ENCODE measurements at places on chromosomes 11 and 22. TPM values are rescaled to one million over a fixed set of nuclear protein-coding genes. Genes with fewer than 3 reads are reported as not detected.

- peak; percentile 64 for DNase-seq
Observed at GRCh38 chr22:20436307-20436767, 1.3 kb downstream of the SCARF2 start.

GRCh38 chr11:82046778-82047177 lies 686.9 kb downstream of the FAM181B start:
- no peak for DNase-seq

GRCh38 chr11:113896156-113896879 lies 8.3 kb upstream of the HTR3B start:
- DNase-seq: no peak

Gene ASCL2
- polyA plus RNA-seq: 2.5 TPM

Gene OR51I1
- not detected for polyA plus RNA-seq

- no peak for DNase-seq
Observed at GRCh38 chr22:36347094-36347493, 40.7 kb downstream of the MYH9 start.

DNA sequence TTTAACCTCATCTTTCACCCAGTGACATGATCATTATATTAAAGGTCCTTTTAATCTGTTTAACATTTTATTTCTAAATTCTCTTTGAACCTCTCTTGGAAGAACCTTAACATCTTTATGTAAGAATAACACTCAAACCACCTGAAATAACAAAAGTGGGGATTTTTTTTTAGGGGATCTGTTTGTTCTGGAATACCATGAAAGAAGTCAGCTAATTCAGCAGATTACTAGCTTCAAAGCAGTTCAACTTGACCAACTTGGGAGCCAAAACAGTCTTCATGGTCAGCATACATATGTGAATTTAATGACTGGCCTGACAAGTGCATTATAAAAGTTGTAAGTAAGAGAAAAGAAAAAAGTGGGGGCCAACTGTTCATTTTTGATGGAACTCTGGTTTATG lies 52.3 kb downstream of the CCDC34 start:
- DNase-seq: no peak

Gene MS4A7
- polyA plus RNA-seq: 6.8 TPM

GRCh38 chr11:19714022-19714386 lies 1.4 kb downstream of the NAV2 start:
- no peak for DNase-seq

DNA sequence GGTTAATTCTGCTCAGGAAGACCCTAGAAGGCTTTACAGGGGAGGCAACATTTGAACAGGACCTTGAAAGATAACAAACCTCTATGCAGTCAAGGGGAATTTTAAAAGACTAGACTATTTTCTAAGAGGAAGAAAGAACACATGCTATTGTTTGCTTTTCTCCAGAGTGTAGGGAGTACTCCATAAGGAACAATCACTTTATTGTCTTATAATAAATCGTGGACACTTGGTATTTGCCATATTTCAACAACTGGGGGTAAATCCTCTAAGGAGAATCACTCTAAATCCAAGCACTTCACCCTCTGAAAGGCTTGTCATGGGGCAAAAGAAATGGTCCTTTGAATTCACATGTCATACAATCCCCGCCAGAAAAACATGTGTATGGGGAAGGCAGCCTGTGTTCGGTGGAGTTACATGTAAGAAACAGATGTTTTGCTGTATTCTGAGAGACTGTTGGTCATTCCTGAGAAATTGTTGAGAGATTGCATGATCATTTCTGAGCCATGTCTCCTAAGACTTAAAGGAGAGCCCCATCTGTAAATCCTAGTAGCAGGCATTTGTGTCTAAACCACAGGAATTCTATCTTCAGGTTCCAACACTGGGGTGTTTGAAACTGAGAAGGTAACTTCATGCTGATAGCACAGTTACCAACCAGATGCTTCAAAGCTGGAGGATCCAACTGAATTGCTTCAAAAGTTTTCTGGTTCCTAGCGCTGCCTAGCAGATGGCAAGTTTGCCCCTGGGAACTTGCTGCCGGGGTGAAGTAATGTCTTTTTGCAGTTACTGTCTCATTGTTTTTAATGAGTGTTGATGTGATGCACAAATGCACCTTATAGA lies 66.8 kb downstream of the FZD4 start:
- DNase-seq: no peak

DNA sequence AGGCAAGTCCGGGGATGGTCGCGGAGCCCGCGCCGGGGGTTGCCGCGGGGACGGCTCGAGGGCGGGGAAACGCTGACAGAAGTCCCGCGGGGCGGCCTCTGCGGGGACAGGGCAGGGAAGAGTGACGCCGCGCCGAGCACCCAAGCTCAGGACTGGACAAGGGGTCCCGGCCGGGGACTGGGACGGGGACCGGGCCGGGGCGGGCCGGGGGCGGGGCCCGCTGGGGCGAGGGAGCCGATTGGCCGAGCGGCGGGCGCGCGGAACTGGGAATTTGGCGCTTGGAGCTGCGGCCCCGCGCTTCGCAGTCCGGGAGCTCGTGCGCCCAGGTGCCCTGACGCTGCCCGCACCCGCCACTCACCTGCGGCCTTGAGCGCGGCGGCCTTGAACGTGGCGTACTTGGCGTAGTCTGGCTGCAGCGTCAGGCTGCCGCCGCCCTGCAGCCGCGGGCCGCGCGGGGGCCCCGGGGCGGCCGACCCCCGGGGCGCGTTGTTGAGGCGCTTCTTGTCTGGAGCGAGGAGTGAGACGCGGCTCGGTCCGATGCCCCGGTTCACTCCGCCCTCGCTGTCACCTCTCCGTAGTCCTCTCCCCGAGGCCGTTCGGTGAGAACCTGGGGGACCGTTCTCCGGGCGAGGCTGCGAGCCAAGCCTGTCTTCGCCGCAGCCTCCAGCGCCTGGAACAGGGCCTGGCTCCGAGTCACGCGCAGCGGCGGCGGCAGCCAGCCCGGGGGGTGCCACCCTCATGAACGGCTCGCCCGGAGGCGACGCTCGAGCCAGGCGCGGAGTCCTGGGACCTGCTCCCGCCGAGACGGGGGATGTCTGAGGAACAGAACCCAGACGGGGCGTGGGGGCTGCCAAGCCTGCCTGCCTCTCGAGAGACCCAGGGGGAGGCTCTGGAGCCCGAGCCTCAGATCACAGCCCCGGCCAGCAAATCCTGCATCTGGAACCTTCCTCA lies 4.5 kb downstream of the SHISA8 start:
- DNase-seq: no peak

DNA sequence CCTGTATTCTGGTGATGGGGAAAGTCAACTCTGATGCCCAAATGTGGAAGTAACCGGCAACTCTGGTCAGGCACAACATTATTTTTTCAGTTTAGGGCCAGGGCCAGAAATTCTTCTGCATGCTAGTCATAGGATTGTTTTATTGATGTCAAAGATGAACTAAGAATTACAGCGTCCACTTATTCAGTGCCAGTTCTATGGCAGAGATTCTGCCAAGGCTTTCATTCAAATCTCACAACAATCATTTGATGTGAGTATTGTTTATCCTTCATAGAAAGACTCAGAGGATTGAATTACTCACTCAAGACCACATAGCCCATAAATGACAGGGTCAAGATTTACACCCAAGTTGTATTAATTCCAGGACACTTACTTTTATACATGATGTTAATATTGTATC lies 87.7 kb downstream of the TMPRSS5 start:
- DNase-seq: no peak

GRCh38 chr22:22776121-22776520 lies 111.5 kb upstream of the IGLL5 start:
- DNase-seq: no peak

Gene HOATZ
- polyA plus RNA-seq: 0.08 TPM

Gene OR52N4
- polyA plus RNA-seq: not detected

- no peak for DNase-seq
Observed at GRCh38 chr11:128513915-128514681, 73.3 kb downstream of the ETS1 start.

DNA sequence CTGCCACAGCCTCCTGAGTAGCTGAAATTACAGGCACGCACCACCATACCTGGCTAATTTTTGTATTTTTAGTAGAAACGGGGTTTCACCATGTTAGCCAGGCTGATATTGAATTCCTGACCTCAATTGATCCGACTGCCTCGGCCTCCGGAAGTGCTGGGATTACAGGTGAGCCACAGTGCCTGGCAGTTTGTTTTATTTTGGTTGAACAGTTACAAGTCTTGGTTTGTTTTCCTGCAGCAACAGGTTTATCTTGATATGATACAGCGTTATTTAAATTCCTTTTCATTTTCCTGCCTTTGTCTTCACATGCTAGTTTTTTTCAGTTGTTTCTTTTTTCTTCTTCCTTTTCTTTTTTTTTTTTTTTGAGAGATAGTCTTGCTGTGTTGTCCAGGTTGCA lies 4.0 kb upstream of the SLC3A2 start:
- DNase-seq: no peak

- DNase-seq: no peak
Observed at GRCh38 chr11:95138448-95138847, 48.8 kb downstream of the ENDOD1 start.

GRCh38 chr11:18671246-18671645 lies 27.3 kb upstream of the TMEM86A start:
- DNase-seq: no peak

GRCh38 chr11:88212300-88212699 lies 37.1 kb upstream of the RAB38 start:
- no peak for DNase-seq

Gene TMEM132A
- polyA plus RNA-seq: 83.4 TPM

DNA sequence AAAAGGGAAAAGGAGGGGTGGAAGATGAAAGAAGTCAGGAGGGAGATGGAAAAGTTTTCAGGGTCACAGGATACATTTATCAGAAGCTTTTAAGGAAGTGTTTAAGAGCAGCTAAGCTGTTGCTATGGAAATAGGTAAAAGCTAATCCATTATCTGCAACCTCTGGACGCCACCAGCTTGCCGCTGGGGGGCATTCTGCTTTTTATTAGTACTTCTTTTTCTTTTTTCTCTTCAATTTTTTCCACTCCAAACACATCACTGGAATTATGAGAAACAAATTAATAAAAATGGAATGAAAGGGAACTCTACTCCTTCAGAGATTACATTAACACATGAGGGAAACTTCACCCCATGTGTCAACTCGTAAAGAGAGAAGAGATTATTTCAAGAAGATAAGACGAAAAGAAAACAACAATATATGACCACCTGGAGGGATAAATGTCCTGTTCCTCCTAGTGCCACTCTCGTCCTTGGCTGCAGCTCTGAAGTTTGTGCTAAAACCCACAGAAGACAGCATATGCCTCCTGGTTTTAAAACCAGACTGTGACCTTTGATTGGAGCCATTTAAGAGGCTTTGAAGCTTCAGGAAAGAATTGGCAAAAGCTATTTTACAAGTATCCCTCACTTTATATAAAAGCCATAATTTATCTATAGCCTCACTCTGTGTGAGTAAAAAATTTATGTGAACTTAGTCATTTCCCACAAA lies 972.8 kb downstream of the OPCML start:
- DNase-seq: no peak

Data from renal cortex interstitium (tissue), 15 donors.